Ovary (tissue), 10 donors: ENCODE measurements at places on chromosomes 11 and 22.

DNA sequence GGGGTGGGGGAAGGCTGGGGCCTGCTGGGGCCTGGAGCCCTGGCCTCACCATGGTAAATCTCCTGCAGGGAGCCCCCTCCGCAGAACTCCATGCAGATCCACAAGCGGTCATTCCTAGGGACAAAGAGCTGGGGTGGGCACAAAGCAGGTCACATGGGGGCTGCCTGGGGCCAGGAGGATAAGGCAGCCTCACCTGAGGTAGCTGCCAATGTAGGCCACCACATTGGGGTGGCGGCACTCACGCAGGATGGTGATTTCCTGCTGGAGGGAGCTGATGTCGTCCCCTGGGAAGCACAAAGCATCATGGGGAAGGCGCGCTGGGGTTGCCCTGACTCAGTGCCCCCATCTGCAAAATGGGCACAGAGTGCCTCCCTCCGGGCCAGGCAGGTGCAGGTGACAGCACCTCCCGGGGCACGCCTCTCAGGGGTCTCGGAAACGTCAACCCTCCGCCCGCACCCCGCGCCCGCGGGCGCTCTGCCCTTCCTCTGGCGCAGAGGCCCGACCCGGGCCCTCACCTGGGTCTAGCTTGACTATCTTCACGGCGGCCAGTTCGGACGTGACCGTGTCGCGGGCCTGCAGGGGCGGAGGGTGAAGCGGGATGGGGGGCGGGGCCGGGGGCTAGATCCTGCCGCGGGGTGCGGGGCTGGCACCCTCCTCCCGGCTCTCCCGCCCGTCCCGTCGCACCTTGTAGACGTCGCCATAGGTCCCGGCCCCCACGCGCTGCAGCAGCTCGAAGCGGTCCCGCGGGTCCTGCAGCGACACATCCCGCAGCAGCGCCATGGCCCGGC, 450 bp downstream of the MAP4K2 start:
- no peak for DNase-seq

DNA sequence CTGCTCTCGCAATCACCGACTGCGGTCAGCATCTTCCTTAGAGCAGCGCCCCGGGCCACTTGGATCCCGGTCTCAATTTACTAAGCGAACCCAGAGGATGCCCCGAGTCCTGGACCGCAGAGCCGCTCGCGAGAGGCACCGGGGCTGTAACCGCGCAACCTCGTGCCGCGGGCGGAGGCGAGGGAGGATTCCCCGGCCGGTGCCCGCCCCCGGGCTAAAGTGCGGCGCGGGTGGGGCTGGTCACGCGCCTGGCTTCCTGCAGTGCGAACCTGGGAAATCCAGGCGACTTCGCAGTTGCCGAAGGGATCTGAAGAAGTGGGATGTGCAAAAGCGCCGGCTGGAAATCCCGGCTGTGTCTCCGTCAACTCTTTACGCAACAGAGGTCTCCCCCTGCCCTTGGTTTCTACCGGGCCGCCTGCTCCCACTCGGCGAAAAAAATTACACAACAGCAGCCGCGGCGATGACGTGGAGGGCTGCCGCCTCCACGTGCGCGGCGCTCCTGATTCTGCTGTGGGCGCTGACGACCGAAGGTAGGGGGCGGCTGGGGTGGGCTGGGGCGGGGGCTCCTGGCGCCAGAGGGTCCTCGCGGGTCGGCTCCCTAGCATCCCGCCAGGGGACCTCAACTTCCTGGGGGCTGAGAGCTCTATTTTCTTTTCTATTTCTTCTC, at the start of gene NCR3LG1:
Gene NCR3LG1 (plus strand): TSS at position 291 of the 667 bp plus-strand sequence. CDS start 170 bp downstream, at position 461.
- DNase-seq: peak; percentile 88

GRCh38 chr22:19755145-19755710, 5.3 kb upstream of the TBX1 start:
- no peak for DNase-seq

DNA sequence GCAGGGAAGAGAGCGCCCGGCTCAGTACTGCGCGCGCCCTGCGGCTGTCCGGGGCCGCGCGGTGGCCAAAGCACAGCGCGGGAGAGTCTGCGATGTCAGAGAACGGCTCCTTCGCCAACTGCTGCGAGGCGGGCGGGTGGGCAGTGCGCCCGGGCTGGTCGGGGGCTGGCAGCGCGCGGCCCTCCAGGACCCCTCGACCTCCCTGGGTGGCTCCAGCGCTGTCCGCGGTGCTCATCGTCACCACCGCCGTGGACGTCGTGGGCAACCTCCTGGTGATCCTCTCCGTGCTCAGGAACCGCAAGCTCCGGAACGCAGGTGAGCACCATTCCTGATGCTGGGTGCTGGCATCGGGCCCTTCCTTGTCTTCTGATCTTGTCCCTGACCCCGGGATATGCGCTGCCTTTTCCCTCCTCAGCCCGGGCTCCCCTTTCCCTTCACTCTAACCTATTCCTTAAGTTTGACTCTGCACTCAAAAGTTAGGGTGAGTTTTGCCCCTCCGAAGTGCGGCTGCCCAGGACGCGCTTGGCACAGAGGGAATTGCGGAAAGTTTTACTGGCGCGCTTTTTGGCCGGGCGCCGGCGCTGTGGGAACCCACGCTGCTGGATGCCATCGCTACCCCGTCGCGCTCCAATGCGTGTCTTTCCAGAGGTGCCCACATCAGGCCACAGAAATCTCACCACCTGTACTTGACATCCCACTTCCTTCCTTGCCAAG, at the start of gene MTNR1B:
Gene MTNR1B (plus strand): TSS at position 18 of the 714 bp plus-strand sequence. CDS start 75 bp downstream, at position 93.
- no peak for DNase-seq

- peak; percentile 23 for DNase-seq
Observed at GRCh38 chr11:206002-206384, 1.2 kb downstream of the BET1L start.

- no peak for DNase-seq
Observed at GRCh38 chr11:90310210-90310609, 87.4 kb upstream of the CHORDC1 start.

DNA sequence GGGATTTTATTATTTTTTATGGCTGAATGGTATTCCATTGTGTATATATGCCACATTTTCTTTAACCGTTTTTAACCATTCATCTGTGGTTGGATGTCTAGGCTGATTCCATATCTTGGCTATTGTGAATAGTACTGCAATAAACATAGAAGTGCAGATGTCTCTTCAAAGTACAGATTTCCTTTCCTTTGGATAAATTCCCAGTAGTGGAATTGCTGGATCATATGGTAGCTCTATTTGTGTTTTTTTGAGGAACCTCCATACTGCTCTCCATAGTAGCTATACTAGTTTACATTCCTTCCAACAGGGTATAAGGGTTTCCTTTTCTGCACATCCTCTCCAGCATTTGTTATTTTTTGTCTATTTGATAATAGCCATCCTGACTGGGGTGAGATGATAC, 71.9 kb upstream of the SEZ6L start:
- no peak for DNase-seq

GRCh38 chr11:106311531-106312230, 234.2 kb downstream of the AASDHPPT start:
- no peak for DNase-seq

GRCh38 chr11:95279921-95280868, 49.2 kb upstream of the SESN3 start:
- DNase-seq: no peak

- DNase-seq: peak; percentile 83
Observed at GRCh38 chr22:44735518-44736428, 16.6 kb upstream of the ARHGAP8 start.

GRCh38 chr11:57620467-57620866, 23.0 kb downstream of the SERPING1 start:
- DNase-seq: no peak

DNA sequence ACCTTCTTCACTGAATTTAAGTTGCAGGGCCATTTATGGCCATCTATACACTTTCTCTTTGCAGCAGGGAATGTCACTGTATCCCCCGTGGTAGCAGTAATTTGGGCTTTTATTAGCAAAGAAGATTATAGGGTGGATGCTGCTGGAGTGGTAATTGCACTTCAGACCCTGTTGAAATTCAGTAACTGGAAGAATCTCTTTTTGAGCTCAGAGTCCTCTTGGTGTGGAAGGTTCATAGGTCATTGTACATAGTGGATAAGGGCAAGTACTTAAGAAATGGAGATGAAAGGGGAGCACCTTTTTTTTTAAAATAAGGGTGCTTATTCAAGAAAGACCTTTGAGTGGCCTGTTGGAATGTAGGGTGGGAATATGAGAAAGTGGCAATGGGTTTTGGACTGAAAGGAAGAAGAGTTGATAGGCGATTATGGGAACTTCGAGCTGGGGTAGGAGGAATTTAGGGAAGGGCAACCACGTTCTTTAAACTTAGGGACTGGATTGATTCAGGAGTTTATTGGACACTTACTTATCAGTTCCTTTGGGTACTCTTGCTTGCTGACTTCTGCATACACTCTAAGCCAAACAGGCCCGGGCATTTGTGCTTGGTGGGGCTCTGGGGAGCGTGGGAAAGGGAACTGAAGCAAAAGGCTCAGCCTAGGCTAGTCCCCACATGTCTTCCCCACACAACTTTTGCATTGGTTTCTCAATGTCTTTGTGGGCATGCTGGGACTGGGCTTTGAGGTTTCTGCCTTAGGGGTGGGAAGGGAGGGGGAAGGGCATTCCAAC, 26.5 kb downstream of the CTNND1 start:
- DNase-seq: no peak

- DNase-seq: no peak
Observed at GRCh38 chr11:107567739-107568335, 2.3 kb upstream of the ALKBH8 start.
